ENCODE measurements at places on chromosomes 1 and 21. TPM values are rescaled to one million over a fixed set of nuclear protein-coding genes. Genes with fewer than 3 reads are reported as not detected.

PPFIA4 gene
- 74.7 TPM for total RNA-seq

C1orf226 gene
- 12.3 TPM for total RNA-seq

DNA sequence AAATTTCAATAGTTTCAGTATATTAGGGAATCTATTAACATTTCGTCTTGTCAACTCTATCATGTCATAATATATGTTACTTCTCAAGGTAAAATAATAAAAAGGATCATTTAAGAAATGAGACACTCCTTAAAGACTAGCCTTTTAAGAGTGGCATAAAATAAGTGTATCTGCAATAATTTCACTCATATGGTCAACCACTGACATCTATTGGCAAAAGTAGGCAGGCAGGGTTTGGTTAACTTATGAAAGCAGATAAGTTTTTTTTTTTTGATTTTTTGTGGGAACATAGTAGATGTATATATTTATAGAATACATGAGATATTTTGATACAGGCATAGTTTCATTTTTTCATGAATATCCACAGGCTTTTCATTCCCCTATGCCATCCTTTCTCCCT is 5.5 kb upstream of the RGS21 start:
- no peak for DNase-seq

- DNase-seq = no peak
Observed at GRCh38 chr1:230717251-230717650, 3.3 kb upstream of the AGT start.

DNA sequence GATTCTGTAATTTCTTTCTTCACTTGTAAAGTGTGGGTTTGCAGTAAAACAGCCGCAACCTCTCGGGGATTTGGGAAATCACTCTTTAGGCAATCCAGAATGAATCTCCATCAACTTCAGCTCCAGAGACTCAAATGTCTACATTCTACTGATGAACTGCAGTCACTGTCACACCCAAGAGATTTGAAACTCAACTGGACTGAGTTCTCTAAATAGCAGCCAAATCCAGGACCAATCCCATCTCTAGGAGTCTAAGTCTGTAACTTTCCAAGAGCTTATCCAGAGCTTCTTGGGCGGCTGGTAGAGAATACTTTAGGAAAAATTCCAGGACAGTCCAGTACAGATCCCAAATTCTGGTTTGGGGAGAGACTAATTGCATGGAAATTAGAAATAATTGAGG is 62.9 kb downstream of the ADAMTS1 start:
- no peak for DNase-seq

DNA sequence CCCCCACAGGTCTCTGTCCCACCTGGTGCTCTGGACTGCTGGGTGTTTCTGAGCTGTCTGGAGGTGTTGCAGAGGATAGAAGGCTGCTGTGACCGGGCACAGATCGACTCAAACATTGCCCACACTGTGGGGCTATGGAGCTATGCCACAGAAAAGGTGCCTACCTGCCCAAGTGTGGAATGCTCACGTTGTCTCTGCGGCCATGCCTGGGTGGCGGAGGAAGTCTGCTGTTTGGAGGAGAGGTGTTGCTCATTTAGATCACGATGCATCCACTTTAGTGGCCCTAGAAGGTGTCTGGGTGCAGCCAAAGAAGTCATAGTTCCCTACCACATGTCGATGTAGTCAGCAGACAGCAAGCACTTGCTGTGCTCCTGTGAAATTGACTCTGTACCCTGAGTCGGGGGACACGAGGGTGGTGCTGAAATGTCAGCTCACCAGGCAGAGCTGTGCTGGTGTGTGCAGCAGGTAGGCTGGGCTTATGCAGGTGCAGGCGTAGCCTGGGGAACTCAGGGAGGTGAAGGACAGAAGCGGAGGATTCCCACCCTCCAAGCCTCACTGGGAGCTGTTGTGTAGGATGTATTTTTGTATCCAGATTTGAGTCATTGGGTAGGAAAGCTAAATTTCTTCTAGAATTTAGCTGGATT is 32.8 kb upstream of the PWP2 start:
- no peak for DNase-seq

DNA sequence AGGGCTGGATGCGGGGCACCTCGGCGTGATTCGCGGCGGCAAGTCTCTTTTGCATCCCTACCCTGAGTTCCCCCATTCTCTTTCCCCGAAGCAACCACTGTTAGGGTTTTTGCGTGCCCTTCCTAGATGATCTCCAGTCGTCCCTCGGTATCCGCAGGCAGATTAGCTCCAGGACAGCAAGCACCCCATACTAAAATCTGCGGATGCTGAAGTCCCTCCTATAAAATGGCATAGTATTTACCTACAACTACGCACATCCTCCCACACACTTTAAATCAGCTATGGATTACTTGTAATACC is 22.8 kb upstream of the CFAP126 start:
- DNase-seq = no peak

- no peak for DNase-seq
Observed at GRCh38 chr21:42155045-42155855, 63.7 kb upstream of the ABCG1 start.

GRCh38 chr1:246513041-246513440 is 6.0 kb upstream of the SMYD3 start:
- DNase-seq = no peak

Measured in glutamatergic neuron (in vitro differentiated cells).